ENCODE measurements at places on chromosomes 3 and 15. TPM values are rescaled to one million over a fixed set of nuclear protein-coding genes. Genes with fewer than 3 reads are reported as not detected.

The CCR1 gene
- not detected for total RNA-seq

The RGMA gene
- total RNA-seq: 0.11 TPM

The EPHA6 gene
- not detected for total RNA-seq

The PAQR5 gene
- 0.22 TPM for total RNA-seq

The LRRC28 gene
- total RNA-seq: 19.6 TPM

The PTPRG gene
- total RNA-seq: 8.7 TPM

The GRIP2 gene
- under 0.01 TPM for total RNA-seq

The TRAIP gene
- total RNA-seq: 2.7 TPM

The CAMK2N2 gene
- not detected for total RNA-seq

The FANCD2OS gene
- not detected for total RNA-seq

The FRMD5 gene
- total RNA-seq: 2.3 TPM

The TNFSF10 gene
- not detected for total RNA-seq

The FILIP1L gene
- total RNA-seq: 88.3 TPM

The CCDC174 gene
- total RNA-seq: 11.2 TPM

The ARNT2 gene
- total RNA-seq: 1.2 TPM

The NR1D2 gene
- 30.2 TPM for total RNA-seq

The EPHB1 gene
- under 0.01 TPM for total RNA-seq

The SEC22A gene
- total RNA-seq: 29.4 TPM

The OR5K2 gene
- not detected for total RNA-seq

The PPARG gene
- total RNA-seq: 49.5 TPM

The MNS1 gene
- not detected for total RNA-seq

The ZBTB38 gene
- total RNA-seq: 131 TPM

The ANKUB1 gene
- total RNA-seq: not detected

The CD86 gene
- total RNA-seq: 0.79 TPM

The BHLHE40 gene
- 117 TPM for total RNA-seq

The SI gene
- total RNA-seq: not detected

The CFAP44 gene
- 7.5 TPM for total RNA-seq

The ADCY5 gene
- total RNA-seq: 0.87 TPM

The SMCO1 gene
- total RNA-seq: not detected
